ENCODE measurements at places on chromosomes 16 and 17.

GRCh38 chr16:28184625-28185024 is 27.1 kb downstream of the XPO6 start:
- DNase-seq: no peak

DNA sequence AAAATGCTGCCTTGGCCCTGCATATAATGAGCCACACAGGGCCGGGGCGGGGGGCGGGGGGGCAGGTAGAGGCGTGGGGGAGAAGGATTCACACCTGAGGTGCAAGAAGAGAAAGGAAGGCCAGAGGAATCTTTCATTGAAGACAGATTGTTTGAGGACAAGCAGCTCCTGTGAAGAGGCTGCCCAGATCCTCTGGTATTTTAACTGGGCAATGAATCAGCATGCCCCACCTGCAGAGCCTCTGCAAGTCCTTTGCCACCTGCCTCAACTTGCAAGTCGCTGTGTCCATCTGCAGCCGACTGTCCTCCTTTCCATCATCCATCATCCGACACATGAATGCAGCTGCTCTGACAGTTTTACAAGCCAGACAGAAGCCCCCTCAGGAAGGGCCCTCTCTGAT is 1.2 kb upstream of the SOST start:
- DNase-seq: no peak

DNA sequence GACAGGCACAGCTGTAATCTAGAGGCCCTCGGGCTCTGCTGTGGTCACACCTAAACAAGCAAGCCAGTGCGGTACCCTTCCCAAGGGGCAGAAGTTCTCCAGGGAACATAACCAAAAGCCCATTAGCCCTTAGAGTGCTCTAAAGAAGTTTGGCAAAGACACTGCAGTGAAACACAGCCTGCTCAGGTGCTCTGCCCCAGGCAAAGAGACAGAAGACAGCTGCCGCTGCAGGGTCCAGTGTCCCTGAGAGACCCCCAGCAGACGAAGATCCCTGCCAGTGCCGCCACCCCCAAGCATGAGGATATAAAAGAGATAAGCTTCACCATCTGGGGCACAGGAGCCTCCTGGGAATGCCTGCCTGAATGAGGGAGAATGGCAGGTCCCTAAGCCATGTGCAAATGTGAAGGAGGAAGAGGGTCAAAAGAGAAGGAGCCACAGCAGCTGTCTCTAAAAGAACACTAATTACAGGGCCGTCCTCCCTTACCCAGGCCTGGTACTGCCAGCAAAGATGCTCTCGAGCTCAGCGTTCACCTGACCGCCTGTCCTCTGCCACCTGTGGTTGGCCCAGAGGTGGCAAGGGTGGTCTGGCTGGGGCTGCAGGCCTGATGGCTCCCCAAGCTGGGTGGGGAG is 29.7 kb downstream of the CUEDC1 start:
- DNase-seq: no peak

GRCh38 chr17:66438101-66438500 is 135.7 kb downstream of the PRKCA start:
- no peak for DNase-seq
